GM04504 (cell line): ENCODE measurements at places on chromosomes 16 and 17.

- DNase-seq, result peak; percentile 32
Observed at GRCh38 chr16:64695684-64696083, 426.2 kb downstream of the CDH11 start.

DNA sequence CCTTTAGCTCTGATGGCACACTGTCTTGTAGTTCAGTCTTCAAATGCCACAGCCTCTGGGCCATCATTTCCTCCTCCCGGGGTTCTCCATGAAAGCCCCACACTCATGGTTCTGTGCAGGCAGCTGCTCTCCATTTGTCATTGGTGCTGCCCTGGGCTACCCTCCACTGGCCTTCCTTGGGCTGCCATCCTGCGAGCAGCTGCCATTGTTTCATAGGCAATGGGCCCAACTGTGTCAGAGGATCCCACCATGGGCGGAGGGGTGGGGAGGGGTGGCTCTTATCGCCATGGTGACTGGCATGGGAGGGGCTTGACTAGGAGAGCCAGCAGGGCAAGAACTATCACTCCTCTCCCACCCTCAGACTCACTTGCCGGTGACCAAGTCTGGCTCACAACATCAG, 38.6 kb upstream of the BRD7 start:
- no peak for DNase-seq

DNA sequence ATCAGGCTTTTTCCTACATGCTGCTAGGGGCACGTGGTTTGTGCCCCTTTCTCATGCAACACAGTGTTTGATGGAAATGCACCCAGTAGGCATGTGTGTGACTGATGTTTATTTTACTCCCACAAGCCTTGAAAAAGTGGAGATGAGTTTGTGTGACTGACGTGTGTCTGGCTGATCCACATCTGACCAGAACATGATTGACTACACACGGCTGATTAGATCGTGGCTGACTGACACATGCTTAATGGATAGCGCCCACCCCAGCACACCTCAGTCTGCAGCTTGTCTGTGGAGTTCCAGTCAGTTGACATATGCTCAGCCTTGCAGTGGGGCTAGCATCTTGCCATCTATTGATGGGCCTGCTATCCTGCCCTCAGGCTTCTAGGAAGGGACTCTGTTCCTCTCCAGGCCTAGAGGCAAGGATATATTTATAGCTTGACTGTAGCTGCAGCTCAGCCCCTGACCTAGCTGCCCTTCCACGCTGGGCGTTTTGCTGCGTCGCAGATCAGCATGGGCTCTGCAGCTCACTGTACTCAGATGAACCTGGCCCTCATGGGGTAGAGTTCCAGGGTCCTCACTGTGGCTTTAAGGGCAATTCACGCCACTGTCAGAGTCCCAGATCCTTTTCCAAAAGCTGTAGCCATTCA, 112.3 kb downstream of the HS3ST2 start:
- no peak for DNase-seq

GRCh38 chr16:85557083-85557970, 55.8 kb upstream of the GSE1 start:
- no peak for DNase-seq

DNA sequence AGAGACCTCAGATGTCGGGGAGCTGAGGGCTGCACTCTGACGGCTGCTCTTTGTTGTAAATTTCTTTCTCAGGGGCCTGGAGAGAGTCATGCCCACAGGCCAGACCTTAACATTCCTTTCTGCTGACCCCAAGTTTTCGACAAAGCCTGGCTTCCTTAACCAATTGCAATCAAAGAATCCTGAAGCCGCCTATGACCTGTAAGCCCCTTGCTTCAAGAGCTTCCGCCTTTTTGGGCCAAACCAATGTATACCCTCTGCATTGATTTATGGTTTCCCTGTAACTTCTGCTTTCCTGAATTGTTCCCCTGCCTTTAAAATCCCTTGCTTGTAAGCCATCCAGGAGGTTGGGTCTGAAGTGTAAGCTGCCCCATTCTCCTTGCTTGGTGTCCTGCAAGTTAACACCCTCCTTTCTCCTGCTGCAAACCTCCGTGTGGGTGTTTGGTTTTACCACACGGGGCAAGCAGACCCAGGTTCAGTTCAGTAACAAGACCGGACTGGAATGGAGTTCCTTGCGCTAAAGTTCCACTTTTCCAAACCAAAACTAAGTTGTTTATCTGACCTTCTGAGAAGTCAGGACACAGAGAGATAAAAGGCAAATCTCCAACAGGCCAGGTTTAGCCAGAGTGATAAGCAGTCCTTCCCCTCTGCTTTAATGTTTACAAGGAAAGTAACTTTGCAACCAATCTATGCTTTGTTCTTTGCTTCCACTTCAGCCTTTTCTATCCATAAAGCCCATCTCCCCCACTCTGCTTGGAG, 141.6 kb downstream of the KCNJ12 start:
- no peak for DNase-seq

DNA sequence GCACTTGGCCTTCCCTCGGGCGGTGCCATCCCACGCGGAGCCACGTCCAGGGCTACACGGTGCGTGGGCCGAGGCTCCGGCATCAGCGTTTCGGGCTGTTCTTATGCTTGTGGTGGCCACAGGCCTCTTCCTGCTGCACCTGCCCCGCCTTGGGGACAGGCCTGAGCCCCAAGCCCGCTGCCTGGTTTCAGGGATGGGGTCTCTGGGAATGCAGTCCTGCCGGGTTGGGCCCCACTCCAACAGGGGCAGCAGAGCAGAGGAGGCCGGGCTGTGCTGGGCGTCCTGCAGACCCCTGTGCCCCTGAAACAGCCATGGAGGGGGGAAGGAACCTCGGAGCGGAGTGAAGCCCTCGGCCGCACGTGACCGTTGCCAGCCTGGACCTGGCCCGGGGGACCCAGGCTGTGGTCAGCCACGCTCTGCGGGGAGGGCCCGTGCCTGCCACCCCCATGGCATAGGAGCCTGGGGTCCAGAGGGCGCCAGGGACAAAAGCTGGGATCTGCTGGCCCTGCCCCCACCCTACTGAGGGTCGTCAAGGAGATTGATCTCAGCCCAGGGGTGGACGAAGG, 453 bp upstream of the WFIKKN1 start:
- no peak for DNase-seq

DNA sequence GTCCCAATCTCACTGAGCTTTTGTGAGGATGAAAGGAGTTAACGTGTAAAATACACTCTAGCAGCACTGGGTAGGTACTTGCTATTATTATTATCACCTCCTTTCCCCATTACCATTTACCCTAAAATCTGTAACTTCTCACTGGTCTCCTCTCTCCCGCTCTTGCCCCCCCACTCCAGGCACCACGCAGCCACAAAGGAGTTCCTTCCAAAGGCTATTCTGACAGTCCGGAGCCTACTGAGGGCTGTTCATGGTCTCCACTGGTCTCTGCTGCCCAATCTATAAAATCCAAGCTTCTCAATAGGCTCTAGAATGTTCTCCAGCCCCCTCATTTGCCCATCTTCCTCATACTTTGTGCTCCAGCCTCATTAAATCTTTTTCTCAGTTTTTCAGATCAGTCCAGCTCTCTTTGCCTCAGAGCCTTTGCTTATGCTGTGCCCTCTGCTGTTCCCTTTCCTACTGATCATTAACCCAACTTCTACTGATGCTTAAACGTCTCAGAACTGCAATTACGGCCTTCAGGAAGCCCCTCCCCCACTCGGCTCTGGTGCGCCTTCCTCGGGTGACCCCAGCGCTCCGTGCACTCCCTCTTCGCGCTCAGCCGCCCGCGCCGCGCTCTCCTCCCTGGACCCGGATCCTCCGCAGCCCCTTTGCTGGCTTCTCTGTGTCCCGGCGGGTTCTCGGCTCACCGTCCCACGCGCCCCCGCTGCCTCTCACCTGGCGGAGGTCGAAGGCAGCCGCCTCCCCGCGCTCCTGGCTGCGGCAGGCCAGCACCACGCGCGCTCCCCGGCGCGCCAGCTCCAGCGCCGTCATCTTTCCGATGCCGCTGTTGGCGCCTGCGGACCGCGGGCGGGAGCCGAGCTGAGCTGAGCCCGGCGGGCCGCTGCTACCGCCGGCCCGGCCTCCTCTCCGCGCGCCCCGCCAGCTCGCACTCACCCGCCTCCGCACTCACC, 737 bp downstream of the DHRS13 start:
- no peak for DNase-seq

GRCh38 chr17:5049314-5049841, 14.2 kb upstream of the SLC52A1 start:
- DNase-seq, result no peak

- no peak for DNase-seq
Observed at GRCh38 chr16:85649411-85650134, 36.5 kb downstream of the GSE1 start.

- DNase-seq, result no peak
Observed at GRCh38 chr17:77329741-77330531, 189.2 kb downstream of the SEC14L1 start.

DNA sequence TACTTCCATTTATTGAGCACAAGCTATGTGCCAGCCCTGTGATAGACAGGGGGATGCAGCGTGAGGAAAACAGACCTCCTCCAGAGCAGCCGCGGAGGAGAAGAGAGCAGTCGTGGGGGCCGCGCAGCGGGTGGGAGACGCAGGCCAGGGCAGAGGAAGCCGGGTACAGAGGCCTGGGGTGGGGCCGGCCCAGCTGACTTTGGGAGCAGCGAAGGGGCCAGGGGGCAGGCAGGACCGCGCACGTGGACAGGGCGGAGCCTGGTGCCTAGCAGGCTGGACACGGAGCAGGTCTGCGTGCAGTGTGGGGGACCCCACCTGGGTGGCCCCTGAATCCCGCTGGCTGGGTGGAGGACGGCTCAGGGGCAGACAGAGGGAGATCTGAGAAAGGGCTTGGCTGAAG, 46.2 kb downstream of the ZFPM1 start:
- DNase-seq, result no peak

DNA sequence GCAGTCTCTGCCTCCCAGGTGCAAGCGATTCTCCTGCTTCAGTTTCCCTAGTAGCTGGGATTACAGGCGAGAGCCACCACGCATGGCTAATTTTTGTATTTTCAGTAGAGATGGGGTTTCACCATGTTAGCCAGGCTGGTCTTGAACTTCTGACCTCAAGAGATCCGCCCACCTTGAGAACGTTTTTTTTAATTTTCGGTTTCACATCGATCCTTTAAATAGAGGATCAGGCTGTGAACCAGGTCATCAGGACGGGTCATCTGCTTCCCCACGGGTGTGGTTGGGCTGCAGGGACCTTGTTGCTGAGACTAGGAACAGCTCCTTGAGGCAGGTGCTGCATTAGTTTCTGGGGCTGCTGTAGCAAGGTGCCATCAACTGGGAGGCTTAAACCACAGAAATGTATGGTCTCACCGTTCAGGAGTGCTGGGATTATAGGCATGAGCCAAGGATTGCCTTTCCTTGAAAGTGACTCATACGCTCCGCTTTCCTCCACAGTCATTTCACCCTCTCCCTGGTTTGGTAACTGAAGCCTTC, 7.9 kb upstream of the NAGPA start:
- no peak for DNase-seq

- no peak for DNase-seq
Observed at GRCh38 chr17:45692661-45693060, 91.5 kb upstream of the CRHR1 start.

DNA sequence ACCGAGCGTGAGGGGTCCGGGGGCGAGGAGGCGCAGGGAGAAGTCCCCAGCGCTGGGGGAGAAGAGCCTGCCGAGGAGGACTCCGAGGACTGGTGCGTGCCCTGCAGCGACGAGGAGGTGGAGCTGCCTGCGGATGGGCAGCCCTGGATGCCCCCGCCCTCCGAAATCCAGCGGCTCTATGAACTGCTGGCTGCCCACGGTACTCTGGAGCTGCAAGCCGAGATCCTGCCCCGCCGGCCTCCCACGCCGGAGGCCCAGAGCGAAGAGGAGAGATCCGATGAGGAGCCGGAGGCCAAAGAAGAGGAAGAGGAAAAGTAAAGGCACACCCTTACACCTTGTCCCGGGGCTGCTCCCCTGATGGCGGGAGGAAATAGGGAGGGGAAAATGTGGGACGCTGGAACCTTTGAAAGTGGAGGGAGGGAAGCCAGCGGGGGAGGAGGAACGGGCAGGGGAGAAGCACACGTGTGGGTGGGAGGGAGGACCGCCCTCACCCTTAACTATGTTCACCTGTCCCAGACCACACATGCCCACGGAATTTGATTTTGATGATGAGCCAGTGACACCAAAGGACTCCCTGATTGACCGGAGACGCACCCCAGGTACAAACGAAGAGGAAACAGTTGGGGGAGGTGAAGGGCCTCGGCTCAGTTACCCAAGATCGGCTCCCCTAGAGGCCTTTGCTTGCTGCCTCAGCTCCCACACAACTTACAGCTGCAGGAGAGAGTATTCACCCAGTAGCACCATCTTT, 916 bp downstream of the PAGR1 start:
- DNase-seq, result no peak

GRCh38 chr17:21313320-21313719, 28.8 kb downstream of the MAP2K3 start:
- DNase-seq, result no peak

GRCh38 chr17:28843816-28844148, 1.2 kb upstream of the FAM222B start:
- DNase-seq, result no peak

DNA sequence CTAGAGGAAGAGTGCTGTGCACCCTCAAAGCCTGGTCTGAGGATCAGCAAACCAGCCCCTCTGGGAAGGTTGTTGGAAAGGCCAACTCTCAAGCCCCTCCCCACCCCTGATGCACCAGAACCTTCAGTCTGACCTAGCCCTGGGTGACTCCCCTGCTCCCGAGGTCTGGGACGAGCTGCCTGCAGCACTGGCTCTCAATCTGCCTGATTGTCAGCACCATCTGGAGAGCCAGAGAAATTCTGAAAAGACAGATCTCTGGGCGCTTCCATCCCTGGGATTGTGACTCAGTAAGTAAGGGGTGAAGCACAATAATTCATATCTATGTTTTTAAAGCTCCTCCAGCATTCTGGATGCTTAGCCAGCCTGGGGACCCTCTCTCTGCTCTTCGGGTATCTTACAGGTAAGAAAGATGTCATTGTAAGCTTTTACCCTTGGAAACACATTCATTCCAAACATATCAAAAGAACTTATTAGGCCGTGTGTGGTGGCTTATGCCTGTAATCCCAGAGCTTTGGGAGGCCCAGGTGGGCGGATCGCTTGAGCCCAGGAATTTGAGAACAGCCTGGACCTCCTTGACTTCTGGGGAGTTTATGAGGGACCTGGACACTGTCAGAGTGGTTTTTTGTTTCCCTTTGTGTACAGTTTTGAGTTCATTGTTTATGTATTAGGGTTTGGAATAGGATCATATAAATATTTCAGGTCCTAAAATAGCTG, 147.5 kb downstream of the KCNJ12 start:
- DNase-seq, result no peak

DNA sequence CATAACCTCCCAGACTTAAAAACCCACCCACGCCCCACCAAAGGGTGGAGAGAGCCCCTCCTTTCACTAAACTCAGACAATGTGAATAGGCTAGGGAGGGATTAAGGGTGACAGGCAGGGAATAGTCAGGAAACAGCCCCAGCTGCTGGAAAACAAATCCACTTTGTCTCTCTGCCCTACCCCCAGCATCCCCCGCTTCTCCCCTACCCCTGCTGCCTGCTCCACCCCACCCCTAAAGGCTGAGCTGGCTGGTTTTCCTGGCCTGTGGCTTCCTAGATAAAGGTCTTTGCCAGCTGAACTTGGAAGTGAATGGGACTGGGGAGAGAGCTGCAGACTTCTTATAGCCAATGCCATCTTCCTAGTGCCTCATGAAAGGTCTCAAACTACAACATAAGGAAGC, 15.0 kb downstream of the CAVIN1 start:
- no peak for DNase-seq

- peak; percentile 14 for DNase-seq
Observed at GRCh38 chr16:54937671-54938211, 7.1 kb downstream of the IRX5 start.

- DNase-seq, result no peak
Observed at GRCh38 chr17:12348476-12348875, 317.2 kb upstream of the MYOCD start.
